ENCODE measurements at places on chromosomes 3 and 15.

DNA sequence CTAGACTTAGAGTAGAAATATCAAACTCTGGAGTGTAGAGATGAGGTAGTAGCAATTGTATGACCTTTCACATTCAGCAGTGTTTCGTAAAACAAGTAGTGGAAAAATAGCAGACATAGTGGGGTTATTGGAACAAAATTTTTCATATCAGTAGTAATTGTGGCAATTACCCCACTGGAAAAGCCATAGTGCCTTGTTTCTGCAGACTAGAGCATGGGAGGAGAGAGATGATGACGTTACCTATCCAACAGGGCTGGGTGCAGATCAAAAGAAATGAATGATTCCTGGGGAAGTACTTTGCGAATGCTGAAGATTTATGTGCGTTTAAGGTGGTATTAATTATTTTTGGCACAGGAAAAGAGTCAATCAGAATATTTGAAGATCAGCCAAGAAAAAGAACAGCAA, 147.0 kb upstream of the LRRFIP2 start:
- DNase-seq = no peak

DNA sequence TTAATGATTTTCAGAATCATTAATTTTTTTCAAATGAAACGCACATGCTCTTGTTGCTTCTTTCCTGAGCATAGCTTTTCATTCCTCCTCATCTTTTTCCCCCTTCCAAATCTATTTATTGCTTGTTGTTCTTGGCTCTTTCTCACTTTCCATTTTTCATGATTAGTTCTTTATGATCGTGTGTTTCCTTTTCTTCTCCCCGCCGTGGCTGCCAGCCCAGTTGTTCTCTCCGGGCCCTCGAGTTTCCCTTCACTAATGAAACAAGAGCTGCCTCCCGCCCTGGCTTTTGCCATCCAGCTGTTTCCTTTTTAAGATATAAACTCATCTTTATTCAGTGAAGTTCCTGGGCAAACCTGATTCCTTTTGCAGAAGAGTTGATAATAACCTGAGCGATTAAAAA, 170.2 kb upstream of the NR2F2 start:
- DNase-seq = no peak

- peak; percentile 55 for DNase-seq
Observed at GRCh38 chr3:157618075-157618760, 115.0 kb upstream of the VEPH1 start.

DNA sequence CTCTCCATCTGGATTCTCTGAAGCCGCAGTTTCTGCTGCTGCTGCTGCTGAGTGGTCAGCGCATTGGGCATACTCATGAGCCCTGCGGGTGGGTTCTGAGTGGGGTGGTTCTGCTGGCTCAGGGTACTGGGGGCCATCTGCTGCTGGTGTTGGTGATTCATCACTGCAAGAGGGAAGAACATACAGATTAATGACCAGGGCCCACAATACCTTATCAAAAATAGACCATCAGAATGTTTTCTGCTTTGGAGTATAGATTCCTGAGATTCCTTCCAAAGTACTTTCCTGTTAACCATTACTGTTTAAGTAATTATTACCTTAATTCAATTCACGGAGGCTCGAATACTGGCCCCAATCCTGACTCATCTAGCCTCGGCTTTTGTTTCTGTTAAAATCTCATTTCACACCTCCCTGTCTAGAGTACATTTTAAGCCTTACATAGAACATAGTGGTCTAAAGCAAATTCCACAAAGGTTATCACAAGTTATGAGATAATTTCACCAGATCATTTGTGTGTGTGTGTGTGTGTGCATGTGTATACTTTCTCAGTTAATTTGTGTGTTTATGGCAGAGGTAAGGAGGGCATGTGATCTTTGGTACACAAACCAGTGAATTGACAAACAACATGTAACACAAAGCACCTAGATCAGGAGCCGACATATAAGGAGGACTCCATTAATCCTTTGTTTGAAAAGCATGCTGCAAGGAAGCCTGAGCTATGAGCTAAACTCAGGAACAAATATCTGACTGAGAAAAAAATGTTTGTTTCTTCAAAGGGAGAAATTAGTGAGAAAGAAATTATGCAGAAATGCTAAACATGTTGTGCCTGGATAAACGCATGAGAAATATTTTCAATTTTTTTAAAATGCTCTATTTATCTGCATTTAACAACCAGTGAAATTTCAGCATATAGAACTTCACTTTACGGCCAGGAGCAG, 68.1 kb downstream of the TM4SF4 start:
- DNase-seq = no peak

- DNase-seq = peak; percentile 94
Observed at GRCh38 chr3:181458857-181459256, 252.9 kb upstream of the SOX2 start.

DNA sequence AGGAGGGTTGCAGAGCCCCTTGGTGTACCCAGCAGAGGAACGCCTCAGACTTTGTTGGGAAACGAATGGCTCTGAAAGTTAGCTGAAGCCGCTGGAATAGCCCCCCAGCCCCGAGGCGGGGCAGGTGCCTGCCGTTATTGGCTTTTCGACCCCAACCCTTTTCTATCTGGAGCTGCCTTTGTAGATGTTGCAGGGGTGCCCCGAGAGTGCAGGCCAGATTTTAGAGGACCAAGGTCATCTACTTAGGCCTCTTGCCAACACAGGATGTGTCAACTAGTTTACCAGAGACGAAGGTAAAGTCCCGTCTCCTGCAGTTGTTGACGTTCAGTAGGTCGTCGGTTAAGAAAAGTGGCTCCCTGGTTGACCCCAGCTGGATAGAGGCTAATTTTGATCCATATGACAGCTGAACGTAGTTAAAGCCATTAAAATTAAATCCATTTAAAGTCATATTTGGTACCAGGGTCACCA, 579 bp upstream of the UBE3A start:
- no peak for DNase-seq

DNA sequence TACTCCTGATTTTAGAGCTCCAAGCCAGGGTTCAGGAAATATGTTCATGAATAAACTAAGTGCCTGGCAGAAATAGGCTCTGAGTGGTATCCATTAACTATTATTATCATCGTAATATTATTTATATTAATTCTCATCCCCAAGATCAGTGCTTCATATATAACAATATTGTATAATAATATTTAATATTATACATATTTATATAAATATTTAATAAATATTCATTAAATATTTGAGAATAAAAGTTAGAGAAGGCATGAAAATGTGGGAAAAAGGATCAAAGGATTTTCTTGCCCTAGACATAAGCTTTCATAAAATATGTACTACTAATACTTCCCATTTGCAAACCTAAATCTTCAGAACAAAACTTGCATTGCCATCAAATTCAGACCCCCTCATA, 196.5 kb downstream of the ZMAT3 start:
- no peak for DNase-seq

GRCh38 chr3:197238842-197239241, 59.6 kb downstream of the DLG1 start:
- no peak for DNase-seq

DNA sequence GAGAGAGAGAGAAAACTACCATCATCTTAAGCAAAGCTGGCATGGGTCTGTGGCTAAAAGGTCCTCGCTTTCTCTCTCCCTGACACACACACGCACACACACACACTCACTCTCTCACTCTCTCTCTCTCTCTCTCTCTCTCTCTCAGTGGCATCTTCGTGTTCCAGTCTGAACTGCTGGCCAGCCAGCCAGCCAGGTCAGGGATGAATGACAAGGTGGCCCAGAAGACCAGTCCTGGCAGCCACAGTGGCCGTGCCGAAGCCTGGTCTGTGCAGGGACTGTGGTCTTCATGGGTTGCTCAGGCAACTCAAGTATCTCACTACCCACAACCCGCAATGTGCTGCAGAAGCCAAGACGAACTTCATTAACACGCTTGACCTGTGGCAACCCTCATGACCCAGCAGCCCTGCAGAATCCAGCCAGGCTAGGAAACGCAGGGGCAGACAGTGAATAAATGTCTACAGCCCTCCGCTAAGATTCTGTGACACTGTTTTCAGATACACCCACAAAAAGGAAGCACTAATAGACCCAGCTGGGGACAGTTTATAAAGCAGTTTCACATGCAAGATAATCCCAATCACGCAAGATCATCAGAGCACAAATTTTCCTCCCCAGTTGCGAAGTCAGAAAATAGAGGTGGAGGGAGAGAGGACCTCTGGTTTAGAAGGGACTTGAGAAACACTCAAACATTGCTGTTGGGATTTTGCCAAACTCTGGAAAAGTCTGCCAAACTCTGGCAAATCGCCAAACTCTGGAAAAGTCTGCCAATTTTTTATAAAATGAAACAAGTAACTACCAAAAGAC, 66.4 kb downstream of the XXYLT1 start:
- no peak for DNase-seq

GRCh38 chr3:47443611-47443995, 32.1 kb downstream of the SCAP start:
- no peak for DNase-seq

- no peak for DNase-seq
Observed at GRCh38 chr3:63364495-63364894, 86.4 kb downstream of the SYNPR start.

DNA sequence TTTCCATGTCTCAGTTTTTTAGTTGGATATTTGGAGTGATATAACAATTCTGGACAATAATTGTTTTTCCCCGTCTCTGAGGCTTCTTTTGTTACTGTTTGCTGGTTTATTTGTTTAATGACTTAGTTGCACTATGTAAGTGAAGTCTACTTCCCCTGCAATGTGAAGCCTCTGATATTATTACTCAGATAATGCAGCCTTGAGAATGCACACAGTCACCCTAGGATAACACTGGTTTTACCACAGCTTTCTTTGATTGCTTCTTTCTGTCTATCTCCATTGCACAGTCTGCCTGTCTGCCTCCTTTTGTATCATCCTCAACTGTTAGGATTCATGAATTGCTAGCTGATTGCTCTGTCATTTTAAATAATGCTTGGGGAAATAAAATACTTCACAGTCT, 208.7 kb upstream of the ROBO1 start:
- no peak for DNase-seq

DNA sequence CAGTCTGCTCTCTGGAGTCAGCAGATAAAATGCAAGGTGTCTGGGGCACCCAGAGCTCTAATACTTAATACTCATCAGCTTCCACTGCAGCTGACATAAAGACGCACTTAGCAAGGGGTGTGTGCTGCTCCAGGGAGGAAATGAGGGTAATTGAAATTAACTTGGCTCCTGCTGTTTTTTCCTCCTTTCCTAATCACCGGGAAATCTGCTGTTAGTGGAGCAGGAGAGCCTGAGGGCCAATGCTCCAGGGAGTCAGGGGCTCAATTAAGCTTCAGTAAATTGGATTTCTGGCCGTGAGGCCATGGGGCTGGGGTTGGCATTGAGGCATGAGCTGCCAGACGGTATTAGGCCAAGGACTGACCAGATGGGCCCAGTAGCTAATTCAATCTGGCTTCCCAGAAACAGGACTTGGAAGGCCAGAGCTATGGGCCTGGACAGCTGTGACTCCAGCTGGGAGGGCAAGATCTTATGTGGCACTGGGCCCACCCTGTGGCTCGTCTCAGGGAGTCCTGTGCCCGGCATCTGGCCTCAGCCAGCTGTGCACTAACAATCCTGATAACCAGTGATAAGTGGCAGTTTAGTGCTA, 30.7 kb upstream of the CHRNB4 start:
- no peak for DNase-seq

- no peak for DNase-seq
Observed at GRCh38 chr3:155963570-155963969, 93.1 kb downstream of the GMPS start.

DNA sequence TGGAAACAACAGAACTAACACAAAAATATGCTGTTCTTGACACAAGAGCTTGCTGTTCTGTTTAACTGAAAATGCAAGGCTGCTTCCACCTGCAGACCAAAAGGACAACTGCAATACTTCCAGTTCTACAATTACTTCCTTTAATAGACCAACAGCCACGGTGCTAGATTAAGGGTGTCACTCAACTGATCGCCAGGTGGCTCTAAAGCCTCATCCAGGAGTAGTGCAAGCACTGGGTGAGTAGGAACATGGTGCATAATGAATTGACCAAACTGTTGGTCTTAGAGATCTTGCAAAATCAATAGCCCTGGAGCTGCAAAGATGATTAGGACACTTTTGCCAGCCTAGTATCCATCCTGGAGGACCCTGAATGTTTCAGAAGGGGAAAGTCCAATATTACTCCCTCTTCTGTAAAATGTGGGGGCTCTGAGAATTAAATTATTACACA, 3.6 kb upstream of the CLDN16 start:
- DNase-seq = peak; percentile 12

DNA sequence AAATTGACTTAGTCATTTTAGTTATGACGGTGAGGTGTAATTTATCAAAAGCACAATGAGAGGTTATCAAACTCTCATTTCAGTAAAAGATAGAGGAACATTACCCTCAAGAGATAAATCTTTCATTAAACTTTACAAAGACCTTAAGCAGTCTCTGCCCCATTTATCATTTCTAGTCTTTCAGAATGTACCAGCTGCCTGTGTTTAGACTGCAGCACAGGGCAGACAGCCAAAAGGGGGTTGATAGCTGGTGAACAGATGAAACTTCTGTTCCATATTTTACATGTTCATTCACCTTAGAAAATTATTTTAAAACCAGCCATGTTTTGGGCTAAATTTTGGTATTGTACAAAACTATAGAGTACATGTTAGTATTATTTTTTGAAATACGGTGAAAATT, 514.6 kb upstream of the CNTN3 start:
- no peak for DNase-seq

DNA sequence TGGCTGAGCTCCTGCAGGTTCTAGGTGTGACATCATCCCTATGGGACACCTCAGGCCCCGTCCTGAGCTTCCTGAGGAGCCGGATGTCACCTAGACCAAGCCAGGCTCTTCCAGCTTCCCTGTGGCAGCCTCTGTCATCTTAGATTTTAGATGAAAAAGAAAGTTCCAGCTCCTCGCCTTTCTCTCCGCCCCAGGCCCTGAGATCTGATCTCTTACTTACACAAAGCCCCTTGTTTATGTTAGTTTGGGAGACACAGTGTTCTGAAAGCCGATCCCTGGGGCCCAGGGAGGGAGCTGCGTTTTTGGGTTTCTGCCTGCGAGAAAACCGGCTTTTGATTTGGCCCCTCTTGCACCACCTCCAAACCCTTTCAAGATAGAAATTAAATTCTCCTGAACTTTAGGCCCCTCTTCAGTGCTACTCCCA, 40.2 kb upstream of the FAM107A start:
- DNase-seq = no peak

- no peak for DNase-seq
Observed at GRCh38 chr3:18738393-18739098, 313.4 kb upstream of the SATB1 start.

- DNase-seq = peak; percentile 55
Observed at GRCh38 chr3:184259878-184260723, 1.3 kb downstream of the CAMK2N2 start.

DNA sequence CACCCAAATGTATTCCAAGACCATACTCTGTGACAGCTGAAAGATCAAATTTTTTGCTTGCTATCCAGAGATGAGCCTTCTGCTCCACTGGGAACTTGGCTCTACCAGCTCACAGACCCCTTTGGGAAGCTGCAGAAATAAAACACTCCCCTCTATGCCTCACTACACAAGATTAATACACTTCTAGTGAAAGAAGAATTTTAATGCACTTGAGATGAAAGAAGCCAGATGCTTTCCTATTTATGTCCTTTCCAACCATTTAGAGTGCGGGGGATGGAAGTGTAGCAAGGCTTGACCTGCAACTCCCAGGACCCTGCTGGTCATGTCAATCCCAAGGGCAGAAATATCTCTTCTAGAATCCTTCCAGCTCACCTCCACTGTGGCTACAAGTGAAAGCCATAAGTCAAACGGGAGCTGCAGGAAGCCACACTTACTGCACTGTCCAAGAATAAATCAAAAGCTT, 34.7 kb downstream of the ANXA2 start:
- DNase-seq = no peak

Measured in globus pallidus (tissue), 1 donor.